ENCODE measurements at places on chromosomes 7 and 10.

- DNase-seq: peak; percentile 32
Measured at GRCh38 chr10:70052462-70053217, at the start of gene MACROH2A2. Gene MACROH2A2, plus strand, starts transcription at chr10:70052846. Its CDS starts 22,813 bp downstream, at chr10:70075659.

- no peak for DNase-seq
Measured at GRCh38 chr10:86536294-86536861, 14.8 kb upstream of the WAPL start.

DNA sequence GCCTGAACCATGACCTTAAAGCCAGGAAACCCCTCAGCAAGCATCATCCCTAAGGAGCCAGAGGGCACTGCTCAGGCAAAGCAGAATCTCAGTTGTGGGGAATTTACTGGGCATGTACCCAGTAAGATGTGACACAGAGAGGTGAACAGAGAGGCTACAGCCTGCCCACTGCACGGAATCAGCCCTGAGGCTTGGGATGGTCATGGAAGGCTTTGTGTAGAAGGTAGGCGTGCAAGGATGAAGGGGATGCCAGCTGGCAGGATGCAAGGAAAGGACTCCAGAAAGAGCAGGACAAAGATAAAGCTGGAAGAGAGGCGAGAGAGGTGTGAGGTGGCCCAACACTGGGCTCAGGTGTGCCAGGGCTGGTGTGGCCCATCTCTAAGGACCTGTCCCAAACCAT, 2.4 kb upstream of the AIFM2 start:
- DNase-seq: no peak

GRCh38 chr7:122965306-122965705, 30.2 kb downstream of the TAS2R16 start:
- DNase-seq: no peak
